Thoracic aorta (tissue), 2 donors: ENCODE measurements at places on chromosomes 13 and 19. TPM values are rescaled to one million over a fixed set of nuclear protein-coding genes. Genes with fewer than 3 reads are reported as not detected.

GIPR gene
- total RNA-seq: not detected

AMER2 gene
- not detected for total RNA-seq

ZNF177 gene
- 4.2 TPM for total RNA-seq

ZNF578 gene
- total RNA-seq: 4.7 TPM

LGALS14 gene
- not detected for total RNA-seq

CCL25 gene
- not detected for total RNA-seq

DNA sequence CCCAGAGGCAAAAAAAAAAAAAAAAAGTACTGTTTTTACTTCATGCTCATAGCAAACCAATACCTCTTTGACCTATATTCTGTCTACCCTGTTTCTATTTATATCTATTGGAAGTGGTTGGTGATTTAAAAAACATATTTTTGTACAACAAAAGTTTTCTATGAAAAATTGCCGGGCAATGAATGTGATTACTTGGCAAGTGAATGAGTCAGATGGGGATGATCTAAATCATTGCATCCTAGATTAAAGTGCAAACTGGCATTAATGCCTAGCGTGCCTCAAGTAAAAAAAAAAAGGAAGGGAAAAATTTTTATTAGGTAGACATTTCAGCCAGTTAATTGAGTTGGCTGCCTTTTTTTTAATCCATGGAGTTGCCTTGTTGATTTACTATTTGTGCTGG, 500.6 kb downstream of the KCTD12 start:
- no peak for DNase-seq

DNA sequence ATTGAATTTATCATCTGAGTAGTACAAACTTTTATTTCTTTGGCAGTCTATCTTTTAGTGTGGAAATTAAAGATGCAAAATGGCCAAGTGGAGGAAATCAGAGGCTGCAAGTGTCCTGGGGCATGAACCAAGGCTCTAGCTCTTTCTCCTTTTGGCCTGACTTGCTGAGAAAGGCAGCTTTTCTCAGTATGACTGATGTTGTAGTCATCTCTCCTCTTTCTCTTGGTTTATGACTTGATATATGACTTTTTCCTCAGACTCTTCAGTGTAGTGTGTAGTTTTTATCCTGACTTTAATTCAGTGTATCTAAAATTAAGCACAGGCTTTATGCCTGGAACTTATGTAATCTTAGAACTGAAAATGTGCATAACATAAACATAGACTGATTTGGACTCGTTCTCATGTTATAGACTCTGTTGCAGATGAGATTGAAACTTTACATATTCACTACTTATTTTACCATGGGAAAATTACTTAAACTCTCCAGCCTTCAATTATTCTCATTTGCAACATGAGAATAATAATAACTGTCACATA, 65.7 kb downstream of the SLITRK5 start:
- DNase-seq: no peak

DNA sequence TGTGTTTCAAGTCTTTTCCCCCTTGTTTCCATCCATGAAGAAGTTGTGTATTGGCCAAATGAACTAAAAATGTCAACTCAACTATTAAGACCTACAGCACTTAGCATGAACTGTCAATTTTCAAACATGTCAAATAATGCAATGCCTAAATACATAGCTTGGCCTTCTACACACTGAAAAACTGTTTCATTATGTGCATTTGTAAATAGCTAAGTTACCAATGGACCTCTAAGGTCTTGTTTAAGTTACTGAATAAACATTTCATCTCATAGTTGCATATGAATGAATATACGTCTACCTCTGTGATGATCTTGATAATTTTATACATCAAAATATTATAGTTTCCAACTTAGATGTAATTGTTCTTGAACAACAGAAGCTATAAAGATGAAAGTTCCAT, 744.5 kb downstream of the EFNB2 start:
- DNase-seq: no peak

NLRP7 gene
- not detected for total RNA-seq

DNA sequence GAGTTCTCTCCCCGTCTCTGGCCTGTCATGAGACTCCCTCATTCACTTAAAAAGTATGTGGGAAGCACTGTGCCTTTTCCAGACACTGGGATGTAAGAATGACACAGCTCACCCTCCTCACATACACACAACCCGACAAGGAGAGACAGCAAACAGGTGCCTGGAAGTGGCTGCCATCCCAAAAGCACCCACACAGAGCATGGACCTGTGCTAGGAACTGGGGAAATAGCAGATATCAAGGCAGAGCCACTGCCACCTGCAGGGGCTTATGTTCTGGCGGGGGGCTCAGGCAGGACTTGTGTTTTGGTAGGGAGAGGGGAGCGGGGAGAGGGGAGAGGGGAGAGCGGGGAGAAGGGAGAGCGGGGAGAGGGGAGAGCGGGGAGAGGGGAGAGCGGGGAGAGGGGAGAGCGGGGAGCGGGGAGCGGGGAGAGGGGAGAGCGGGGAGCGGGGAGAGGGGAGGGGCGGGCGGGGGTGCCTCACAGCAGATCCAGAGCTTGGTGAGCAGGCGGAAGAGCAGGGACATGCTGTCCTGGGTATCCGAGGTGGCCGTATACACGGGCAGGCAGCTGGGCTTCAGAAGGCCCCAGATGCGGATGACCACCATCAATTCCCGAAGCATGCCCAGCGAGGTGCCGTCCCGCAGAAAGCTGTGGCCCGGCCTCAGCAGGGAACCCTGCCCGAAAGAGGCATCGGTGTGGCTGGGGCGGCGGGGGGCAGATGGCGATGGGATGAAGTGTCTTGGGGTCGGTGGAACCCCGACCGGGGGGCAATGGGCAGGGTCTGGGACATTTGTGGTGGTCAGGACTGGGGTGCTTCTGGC, 12.2 kb downstream of the CFD start:
- no peak for DNase-seq

- DNase-seq: no peak
Measured at GRCh38 chr19:49844138-49845095, 6.5 kb upstream of the PTOV1 start.

DNA sequence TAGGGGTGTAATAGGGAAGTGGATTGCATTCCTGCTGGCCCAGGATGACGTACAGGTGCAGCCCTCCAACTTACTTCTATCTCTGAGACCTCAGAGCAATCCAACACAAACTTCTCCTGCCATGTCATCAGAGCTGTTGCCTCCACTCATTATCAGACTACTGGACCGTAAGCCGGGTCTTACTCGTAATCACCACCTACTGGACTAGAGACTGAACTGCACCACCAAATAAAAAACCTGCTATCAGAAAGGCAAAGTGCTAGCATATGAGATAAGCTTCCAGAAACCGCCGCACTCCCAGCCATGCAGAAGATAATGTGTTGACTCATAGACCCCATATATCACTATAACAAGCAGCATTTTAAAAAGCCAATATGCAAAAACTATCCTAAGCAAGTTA, 102.0 kb downstream of the SLITRK1 start:
- no peak for DNase-seq

- DNase-seq: no peak
Measured at GRCh38 chr13:30577401-30577852, 40.3 kb upstream of the USPL1 start.

GRCh38 chr13:43959291-43959690, 79.6 kb downstream of the LACC1 start:
- no peak for DNase-seq

- DNase-seq: no peak
Measured at GRCh38 chr13:65063753-65064152, 2166.4 kb downstream of the PCDH9 start.

GRCh38 chr13:29137016-29137415, 316.9 kb downstream of the MTUS2 start:
- no peak for DNase-seq

DNA sequence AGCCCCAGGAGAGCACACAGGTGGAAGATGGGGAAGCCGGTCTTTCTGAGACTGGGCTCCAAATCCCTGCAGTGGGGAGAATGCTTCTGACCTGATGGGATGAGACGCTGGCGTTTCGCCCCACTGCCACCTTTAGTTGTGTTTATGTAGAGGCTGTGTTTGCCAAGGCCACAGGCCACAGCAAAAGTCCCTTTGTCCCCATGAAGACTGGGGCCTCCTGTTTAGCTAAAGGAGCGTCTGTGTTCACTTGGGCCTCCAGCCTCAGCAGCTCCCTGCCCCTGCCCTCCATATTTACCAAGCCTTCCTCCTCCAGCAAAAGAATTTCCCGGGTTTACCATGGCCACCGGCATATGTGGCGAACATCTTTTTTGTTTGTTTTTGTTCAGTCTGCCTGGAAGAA, 10.4 kb upstream of the KLK14 start:
- DNase-seq: no peak

B3GNT8 gene
- total RNA-seq: 4.0 TPM

DNA sequence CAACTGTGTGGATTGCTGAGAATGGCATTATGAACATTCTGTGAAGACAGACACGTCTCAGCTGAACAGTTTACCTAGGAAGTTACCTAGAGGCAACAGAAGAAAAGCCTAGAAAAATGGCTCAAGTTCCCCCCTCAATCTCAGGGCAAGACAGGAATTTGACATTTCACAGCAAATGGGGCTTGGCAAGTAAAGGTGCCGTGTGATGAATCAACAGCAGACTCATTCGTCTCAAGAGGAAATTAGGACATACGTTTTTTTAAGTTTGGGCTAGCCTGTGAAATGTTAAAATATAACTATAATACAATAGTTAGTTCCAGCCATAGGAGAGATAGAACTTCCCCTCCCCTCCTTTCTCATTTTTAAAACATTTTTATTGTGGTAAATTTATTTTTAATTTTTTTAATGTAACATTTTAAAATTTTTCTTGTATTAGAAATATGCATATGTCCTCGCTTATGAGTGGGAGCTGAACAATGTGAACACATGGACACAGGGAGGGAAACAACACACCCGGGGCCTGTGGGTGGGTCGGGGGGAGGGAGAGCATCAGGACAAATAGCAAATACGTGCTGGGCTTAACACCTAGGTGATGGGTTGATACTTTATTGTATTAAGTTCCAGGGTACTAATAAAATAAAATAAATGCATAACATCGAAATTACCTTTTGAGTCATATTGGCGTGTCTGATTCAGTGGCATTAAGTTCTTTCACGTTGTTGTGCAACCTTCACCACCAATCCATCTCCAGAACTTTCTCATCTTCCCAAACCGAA, 116.0 kb downstream of the COL4A2 start:
- DNase-seq: no peak

ACP7 gene
- total RNA-seq: not detected

DNA sequence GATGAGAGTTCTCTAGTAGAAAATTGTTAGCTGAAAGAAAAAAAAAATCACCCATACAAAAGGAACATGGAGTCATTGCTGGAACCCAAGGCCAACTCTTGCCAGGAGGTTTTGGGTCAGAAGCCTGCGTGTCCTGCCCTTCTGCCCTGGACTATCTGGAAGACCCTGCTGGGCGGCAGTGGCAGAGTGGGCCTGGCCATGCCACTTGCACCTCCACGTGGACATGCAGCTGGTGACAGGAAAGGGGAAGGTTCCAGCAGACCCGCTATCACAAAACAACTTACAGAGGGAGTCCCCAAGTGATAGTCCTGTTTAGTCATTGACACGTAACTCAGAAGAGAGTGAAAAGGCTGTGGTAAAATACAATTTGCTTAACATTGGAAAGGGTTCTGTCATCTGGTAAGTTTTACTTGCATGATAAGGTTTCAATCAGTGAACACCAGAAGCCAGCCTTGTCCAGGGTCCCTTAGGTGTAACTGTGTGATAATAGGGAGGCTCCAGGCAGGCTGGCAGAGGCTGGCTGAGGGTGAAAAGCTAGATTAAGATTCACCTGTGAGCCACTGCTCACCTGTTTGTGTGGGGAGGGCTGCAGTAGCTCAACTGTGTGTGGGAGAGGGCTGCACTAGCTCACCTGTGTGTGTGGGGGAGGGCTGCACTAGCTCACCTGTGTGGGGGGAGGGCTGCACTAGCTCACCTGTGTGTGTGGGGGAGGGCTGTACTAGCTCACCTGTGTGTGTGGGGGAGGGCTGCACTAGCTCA, 47.8 kb downstream of the COL4A2 start:
- DNase-seq: no peak

DNA sequence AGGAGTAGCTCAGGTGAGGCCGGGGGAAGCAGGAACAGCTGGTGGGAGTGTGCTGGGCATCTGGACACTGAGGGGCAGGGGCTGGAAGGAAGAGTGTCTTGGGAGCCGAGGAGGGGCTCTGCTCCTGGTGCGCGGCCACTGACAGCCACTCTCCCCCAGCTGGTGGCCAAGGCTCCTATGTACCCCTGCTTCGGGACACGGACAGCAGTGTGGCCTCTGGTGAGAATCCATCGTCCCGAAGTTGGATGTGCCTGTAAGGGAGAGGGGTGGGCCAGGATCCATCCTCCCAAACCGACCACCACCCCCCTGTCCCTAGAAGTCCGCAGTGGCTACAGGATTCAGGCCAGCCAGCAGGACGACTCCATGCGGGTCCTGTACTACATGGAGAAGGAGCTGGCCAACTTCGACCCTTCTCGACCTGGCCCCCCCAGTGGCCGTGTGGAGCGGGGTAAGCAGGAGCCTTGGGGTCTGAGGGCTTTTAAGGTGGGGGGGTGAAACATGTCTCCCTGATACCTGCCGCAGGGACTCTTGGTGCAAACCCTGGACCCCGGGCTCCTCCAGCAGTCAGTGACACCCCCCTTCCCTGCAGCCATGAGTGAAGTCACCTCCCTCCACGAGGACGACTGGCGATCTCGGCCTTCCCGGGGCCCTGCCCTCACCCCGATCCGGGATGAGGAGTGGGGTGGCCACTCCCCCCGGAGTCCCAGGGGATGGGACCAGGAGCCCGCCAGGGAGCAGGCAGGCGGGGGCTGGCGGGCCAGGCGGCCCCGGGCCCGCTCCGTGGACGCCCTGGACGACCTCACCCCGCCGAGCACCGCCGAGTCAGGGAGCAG, 2.0 kb upstream of the USF2 start:
- no peak for DNase-seq

GRCh38 chr19:1284293-1284978, 1.2 kb upstream of the EFNA2 start:
- DNase-seq: no peak

- DNase-seq: no peak
Measured at GRCh38 chr19:15297416-15298224, 34.7 kb downstream of the BRD4 start.

DNA sequence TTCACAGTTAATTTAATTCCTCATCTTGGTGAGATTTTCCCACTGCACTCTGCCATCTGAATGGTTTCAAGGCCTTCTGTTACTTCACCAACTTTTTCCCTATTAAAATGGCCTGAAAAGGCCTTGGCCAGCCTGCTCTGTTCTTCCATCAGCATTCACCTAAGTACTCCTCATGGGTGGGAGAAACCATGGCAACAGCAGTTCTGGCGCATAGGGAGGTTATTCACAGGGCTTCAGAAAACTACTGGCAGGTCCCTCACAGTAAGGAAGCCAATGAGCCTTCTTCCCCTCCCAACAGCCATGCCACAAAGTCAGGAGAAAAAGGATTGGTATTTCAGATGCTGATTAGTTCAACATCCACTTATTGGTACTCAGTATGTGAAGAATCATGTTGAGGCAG, 17.2 kb upstream of the GJB2 start:
- no peak for DNase-seq

GRCh38 chr13:110528371-110528770, 33.2 kb downstream of the RAB20 start:
- DNase-seq: no peak
